ENCODE measurements at places on chromosomes 13 and 19.

- DNase-seq = no peak
Observed at GRCh38 chr19:32265995-32266394, 79.4 kb upstream of the ZNF507 start.

DNA sequence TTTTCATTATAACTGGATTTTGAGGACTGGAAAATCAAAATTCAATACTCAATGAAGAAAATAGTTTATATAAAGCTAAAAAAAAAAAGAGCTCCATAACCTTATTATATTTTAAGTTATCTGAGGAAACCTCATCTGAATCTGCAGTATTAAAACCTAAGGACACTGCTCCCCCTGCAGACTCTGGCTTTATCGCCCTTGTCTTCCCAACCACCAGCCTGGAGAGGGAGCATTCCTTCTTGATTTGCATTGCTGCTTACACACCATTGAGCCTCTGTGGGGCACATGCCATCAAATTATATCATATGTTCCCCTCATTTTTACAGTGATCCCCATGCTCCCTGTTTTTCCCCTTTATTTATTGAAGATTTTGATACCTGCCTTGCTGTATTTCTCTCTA lies 871.4 kb upstream of the GPC6 start:
- no peak for DNase-seq

DNA sequence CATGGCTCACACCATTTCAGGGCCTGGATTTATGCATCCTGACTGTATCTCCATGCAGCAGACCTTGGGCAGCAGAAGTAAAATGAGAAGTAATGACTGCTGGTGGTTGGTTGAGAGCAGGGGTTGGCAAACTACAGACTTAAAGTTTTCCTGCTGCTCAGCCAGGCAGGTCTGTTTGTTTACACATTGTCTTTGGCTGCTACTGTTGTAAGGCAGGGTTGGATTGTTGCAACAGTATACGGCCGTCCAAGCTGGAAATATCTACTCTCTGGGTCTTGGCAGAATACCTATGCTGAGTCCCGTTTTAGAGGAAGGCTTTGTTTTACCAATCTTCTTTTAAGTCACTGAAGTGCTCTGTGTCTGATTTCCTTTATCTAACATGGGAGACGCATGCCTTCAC lies 13.5 kb downstream of the SNRNP70 start:
- DNase-seq = no peak

- no peak for DNase-seq
Observed at GRCh38 chr13:80307401-80307987, 33.4 kb downstream of the SPRY2 start.

GRCh38 chr19:3346677-3347353 lies 19.6 kb upstream of the NFIC start:
- DNase-seq = no peak

GRCh38 chr19:5857203-5858081 lies 6.2 kb upstream of the FUT3 start:
- DNase-seq = no peak

GRCh38 chr13:32659736-32660135 lies 73.5 kb downstream of the PDS5B start:
- DNase-seq = no peak

DNA sequence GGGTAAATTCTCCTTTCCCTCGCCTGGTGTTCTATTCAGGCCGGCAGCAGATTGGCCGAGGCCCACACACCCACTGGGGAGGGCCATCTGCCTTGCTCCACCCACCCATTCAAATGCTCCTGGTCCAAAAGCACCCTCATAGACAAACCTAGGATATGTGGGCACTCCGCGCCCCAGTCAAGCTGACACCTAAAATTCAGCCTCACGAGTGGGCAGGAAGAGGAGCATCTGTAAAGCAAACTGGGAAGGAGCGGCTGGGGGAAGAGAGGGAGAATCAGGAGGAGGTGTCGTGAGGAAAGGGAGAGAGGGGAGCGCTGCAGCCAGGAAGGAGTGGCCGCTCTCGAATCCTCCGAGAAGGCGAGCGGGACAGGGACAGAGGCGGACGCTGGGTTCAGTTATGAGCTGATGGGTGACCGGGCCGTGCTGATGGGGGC lies 136.9 kb downstream of the USP12 start:
- DNase-seq = no peak

DNA sequence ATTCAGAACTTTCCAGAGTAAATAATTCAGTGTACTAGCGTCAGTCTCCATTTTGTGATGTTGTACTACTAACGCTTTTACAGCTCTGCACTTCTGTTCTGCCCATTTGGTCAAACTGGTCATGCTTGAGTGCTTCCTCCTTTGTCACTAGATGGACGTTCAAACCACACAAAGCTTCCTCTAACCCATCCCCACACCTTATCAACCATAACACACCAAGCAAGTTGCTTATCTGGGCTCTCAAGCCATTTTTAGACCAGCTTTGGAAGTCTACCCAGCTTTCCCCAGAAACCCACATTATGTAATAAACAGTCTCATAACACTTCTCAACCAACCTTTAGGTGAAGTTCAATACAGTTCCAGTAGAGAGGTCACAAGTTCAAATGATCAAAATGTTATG lies 2.3 kb upstream of the ZNF347 start:
- DNase-seq = no peak

GRCh38 chr13:80924596-80924995 lies 583.7 kb upstream of the SPRY2 start:
- DNase-seq = no peak
